ENCODE measurements at places on chromosomes 1 and 21. TPM values are rescaled to one million over a fixed set of nuclear protein-coding genes. Genes with fewer than 3 reads are reported as not detected.

DNA sequence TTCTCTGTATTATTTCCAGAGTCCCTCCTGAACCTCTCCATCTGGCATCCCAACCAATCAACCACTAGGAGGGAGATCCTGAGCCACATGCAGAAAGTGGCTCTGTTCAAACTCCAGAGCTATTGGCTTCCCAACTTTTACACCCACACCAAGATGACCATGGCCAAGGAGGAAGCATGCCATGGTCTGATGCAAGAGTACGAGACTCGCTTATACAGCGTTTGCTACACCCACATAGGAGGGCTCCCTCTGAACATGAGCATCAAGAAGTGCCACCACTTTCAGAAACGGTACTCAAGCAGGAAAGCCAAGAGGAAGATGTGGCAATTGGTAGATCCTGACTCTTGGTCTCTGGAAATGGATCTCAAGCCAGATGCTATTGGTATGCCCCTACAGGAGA lies 23.6 kb downstream of the RGSL1 start:
- DNase-seq = no peak

- no peak for DNase-seq
Measured at GRCh38 chr1:52444463-52444862, 40.1 kb downstream of the PRPF38A start.

DNA sequence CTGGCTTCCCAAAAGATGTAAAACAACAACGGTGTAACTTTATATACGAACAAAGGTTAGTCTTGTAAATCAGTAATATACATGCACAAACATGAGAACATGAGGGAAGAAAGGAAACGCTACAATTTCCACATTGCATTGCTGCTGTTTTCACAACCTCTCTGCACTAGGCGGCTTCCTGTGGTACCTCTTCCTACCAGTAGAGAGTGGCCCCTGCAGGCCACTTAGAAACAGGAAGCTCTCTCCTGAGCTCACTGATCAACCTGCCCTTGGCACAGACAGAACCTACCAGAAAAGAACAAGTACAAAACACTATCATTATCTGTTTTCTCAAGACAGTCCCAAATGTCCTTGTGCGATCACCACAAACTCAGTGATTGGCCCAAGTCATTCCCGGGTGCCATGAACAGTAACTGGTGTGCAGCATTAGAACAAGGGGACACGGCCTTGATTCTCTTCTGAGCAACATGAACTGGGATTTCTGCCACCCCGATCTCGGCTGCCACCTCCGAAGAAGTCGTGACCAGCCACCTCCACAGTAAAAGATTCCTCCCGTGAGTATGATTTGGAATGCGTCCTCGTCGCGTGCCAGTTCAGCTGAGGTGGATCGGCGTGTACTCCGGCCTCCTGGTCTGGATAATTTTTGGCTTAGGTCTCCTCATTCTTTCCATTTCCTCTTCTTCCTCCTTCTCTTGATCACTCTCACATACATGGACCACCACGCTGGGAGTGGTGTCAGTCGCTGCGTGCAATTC lies 5.7 kb upstream of the KCNE1 start:
- DNase-seq = no peak

GRCh38 chr1:15176120-15176519 lies 22.6 kb downstream of the TMEM51 start:
- DNase-seq = no peak

- DNase-seq = no peak
Measured at GRCh38 chr1:203089651-203090045, 3.8 kb upstream of the MYOG start.

GRCh38 chr1:60213253-60213652 lies 139.7 kb upstream of the C1orf87 start:
- no peak for DNase-seq

SELENBP1 gene
- polyA plus RNA-seq = 52.1 TPM

CNTN2 gene
- 0.32 TPM for polyA plus RNA-seq

Data from left renal cortex interstitium (tissue), 4 donors.